ENCODE measurements at places on chromosomes 16 and 17.

GRCh38 chr17:43756201-43756600 lies 2.4 kb downstream of the SOST start:
- DNase-seq = no peak

GRCh38 chr17:17987901-17988300 lies 15.2 kb downstream of the DRC3 start:
- DNase-seq = no peak

GRCh38 chr17:27654654-27655524 lies 23.9 kb downstream of the LGALS9 start:
- peak; percentile 13 for DNase-seq

DNA sequence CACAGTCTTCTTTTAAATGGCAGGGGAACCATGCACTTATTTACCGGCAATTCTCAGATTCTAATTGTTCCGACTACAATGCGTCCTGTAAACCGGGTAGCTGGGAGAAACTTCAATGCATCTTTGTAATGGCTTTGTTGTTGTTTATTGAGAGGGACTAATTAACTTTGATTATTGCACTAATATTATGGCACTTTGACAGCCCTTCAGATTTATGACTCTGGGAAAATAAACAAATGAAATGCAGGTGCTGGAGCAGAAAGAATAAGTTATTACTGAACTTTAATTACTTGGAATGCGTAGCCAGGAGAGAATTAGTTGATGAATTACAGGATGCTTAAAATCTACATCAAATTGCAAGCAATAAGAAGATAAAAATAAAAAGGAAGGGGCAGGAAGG lies 77.0 kb downstream of the WWOX start:
- DNase-seq = no peak

DNA sequence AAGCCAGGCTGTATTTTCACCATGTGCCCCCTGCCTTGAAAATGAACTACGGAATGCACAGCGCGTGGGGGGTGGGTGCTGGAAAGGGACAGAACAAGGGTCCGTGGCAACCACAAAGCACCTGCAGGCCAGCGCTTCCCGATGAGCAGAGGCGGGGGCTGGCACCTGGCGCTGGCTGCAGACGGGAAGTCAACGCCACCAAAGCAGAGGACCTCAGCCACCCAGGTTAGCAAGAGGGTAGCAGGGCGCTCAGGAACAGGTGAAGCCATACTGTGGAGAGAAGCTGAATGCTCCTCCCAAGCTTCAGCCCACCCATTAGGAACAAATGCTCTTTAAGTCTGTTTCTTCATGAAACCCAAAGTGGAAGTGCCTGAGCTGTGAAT lies 64.7 kb downstream of the KLHDC4 start:
- no peak for DNase-seq

GRCh38 chr16:78490431-78490830 lies 391.0 kb downstream of the WWOX start:
- no peak for DNase-seq

DNA sequence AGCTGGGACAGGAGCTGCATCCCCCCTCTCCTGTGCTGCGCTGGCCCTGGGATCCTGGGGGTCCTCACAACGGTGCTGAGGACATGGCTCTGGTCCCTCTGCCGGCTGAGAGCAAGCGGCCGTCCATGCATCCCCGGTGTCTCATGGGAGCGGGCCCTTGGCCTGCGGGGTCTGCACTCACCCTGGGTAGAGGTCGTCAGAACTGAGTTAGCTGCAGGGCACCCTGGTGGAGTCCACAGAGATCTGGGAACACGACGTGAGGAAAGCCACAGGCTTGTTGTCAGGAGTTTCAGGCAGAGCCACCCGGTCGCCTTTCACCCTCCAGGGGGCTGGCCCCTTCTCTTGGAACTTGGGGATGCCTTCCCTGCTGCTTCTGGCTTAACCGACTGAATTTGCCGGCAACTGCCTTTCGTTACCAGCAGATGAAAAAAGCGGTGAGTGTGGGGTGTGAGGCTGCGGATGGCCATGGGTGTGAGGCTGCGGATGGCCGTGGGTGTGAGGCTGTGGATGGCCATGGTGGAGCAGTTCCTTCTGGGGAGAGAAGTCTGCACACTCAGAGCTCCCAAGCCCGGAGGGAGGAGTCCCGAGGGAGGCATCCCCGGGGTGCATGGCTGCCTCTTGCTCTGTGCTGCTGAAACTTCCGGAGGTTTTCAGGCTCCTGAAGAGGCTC lies 81.7 kb downstream of the LMF1 start:
- DNase-seq = no peak

DNA sequence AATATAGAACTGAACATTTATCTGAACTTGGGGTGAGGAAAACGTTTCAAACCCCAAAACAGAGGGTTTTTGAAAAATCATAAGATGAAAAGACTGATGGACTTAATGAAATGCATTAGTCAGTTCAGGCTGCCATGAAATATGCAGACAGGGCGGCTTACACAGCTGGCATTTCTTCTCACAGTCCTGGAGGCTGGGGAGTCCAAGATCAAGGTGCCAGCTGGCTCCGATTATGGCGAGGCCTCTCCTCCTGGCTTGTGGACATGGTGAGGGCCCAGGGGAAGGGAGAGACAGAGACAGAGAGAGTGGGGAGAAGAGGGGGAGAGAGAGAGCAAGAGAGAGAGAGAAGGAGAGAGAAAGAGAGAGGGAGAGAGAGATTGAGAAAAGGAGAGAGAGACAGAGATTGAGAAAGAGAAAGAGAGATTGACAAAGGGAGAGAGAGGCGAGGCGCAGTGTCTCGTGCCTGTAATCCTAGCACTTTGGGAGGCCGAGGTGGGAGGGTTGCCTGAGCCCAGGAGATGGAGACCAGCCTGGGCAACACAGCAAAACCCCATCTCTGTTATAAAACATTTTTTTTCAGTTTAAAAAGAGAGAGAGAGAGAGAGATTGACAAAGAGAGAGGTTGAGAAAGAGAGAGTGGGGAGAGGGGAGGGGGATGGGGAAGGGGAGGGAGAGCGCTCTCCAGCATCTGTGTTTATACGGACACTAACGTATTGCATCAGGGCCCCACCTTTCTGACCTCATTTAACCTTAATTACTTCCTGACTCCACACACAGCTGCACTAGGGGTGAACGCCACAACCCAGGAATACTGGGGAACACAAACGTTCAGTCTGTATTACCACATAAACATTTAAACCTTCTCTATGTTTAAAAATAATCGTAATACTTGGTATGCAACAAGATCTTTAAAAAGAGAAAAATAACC lies 24.6 kb upstream of the RPH3AL start:
- DNase-seq = peak; percentile 35

GRCh38 chr16:15907863-15908478 lies 19.6 kb upstream of the CEP20 start:
- no peak for DNase-seq

GRCh38 chr17:15894258-15894657 lies 50.7 kb upstream of the ADORA2B start:
- DNase-seq = no peak

GRCh38 chr16:79543219-79543618 lies 57.3 kb downstream of the MAF start:
- DNase-seq = no peak

- DNase-seq = no peak
These were observed 104.5 kb downstream of the C16orf78 start for GRCh38 chr16:49478107-49478506.

GRCh38 chr16:48496571-48497095 lies 111.4 kb upstream of the SIAH1 start:
- DNase-seq = no peak

DNA sequence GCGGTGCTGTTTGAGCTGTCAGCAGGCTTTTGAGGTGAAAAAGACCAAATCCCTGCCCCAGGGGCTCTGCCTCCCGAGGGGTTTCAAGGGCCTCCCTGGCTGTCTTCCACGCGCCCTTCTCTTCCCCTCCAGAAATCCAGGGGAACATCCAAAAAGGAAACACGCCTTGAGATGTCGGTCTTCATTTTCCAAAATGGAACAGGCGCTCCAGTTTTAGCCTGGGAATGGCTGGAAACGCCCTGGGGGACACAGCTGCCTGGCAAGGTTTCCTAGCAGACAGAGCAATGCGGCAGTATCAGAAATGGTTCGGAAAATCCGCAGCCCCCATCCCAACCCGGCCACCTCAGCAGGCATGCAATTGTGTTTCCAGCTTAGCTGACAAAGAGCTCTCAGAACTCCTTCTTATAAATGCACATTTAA lies 16.6 kb upstream of the LITAF start:
- no peak for DNase-seq

GRCh38 chr17:80743181-80743771 lies 198.6 kb downstream of the RPTOR start:
- peak; percentile 41 for DNase-seq

DNA sequence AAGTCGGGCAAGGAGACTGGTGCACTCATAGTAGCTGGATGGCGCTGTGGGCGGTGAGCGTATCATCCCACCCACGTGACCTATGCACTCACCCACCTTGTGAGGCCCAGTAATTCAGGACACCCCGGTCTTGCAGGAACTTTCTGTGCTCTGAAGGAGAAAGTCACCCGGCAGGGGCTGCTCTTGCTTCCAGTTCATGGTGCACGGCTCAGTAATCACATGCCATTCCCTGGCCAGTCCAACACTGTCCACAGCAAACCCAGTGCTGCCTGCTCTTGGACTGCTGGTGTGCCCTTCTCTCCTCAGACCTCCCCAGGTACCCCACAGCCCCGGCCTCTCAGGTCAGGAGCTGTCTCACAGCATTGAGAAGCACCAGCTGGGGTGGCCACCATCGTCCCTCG lies 16.4 kb upstream of the RHBDF2 start:
- no peak for DNase-seq

GRCh38 chr16:85963753-85964285 lies 64.9 kb downstream of the IRF8 start:
- DNase-seq = peak; percentile 17

DNA sequence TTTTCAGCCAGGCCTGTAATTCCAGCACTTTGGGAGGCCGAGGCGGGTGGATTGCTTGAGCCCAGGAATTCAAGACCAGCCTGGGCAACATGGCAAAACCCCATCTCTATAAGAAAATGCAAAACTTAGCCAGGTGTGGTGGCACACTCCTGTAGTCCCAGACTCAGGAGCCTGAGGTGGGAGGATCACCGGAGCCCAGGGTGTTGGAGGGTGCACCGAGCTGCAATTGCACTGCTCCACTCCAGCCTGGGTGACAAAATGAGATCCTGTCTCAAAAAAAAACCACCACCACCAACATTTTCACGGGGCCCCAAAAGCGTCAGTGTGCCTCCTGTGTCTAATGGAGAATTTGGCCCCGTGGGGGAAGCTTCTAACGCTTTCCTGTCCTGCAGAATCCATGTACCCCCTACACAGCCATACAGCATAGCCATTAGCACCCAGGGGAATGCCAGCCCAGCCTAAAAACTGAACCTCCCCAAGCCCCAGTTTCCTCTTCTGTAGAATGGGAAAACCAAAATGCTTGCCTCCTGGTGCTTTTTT lies 22.2 kb upstream of the MAP3K14 start:
- DNase-seq = no peak

DNA sequence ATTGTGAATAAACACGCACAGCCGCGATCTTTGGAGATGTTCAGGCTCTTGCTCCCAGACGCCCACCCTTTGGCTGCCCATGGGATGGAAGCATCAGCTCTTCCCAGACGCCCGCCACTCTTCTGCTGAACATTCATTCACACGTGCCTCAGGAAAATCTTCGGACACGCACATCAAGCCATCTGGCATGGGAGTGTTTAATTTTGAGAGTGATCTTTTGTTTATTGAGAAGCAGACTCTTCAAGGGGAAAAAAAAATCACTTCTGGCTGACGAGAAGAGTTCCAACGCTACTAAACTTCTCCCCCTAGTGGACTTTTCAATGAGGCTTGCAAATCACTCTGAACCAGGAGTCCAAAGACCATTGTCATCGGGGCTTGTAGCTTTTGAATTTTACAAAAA lies 62.0 kb upstream of the NUDT7 start:
- DNase-seq = no peak

GRCh38 chr16:25143928-25144327 lies 32.4 kb downstream of the LCMT1 start:
- no peak for DNase-seq

DNA sequence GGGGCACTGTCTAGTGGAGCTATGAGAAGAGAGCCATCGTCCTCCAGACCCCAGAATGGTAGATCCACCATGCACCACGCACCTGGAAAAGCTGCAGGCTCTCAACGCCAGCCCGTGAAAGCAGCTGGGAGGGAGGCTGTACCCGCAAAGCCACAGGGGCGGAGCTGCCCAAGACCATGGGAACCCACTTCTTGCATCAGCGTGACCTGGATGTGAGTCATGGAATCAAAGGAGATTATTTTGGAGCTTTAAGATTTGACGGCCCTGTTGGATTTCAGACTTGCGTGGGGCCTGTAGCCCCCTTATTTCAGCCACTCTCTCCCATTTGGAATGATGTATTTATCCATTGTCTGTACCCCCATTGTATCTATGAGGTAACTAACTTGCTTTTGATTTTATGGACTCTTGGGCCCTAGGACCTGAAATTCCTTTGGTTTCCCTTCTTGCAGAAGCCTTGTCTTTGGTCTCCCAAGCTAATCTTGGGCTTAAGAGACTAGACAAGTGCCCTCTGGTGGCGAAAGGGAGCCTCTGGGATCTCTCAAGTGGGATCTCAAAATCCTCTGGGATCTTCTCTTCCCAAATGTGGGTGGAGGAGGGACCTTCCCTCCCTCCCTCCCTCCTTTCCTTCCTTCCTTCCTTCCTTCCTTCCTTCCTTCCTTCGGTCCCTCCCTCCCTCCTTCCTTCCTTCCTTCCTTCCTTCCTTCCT lies 58.2 kb upstream of the HAPSTR1 start:
- DNase-seq = no peak

GRCh38 chr17:79955167-79955549 lies 80.5 kb downstream of the TBC1D16 start:
- DNase-seq = no peak

DNA sequence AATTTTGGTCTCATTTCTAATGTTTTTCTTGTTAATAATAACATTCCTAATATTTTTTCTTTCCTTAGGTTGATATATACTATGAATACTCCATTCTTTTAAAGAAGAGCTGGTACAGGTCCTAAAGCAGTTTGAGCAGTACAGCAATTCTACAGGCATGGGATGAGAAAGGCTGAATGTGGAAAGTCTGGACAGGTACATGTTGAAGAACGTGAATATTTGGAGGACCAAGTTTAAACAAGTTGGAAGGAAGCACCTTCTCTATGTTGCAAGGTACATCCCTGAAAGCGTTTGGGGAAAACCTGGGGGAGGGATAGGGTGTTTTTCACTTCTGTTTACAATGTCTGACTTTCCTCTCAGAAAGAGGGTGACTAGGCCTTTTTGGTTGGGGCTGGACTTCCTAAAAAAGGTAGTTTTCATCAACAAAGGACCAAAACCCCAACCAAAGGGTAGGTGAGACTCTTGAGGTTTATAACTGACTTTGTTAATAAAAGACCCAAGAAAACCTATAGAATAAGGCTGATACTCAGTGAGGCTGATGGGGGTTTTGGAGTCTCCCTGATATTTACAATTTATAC lies 95.9 kb upstream of the AXIN2 start:
- no peak for DNase-seq

DNA sequence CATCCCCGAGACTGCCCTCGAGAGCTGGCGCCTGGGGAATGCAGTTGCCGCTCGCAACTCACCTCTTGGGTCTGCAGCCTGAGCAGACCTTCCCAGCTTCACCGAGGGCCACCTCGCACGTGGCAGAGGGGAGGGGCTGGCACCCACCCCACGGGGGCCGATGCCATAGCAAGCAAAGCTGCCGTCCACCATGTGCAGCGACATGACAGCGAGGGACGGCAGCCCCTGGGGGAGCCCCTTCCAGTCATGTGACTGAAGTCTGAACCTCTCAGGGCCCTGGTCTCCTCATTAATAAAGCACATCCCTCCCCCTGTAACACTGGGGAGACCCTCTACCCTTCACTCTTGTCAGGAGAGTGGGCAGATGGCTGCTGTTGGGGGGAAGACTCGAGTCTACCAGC lies 30.5 kb downstream of the CIBAR2 start:
- DNase-seq = no peak

GRCh38 chr17:81499601-81499970 lies 13.0 kb downstream of the ACTG1 start:
- DNase-seq = no peak

GRCh38 chr17:31002047-31002446 lies 31.2 kb downstream of the RNF135 start:
- no peak for DNase-seq

Measured in GM04504 (cell line).